Vagina (tissue), 2 donors: ENCODE measurements at places on chromosomes 13 and 19.
A peak's percentile ranks its signal among the peaks of the same experiment; 100 is the strongest.

DNA sequence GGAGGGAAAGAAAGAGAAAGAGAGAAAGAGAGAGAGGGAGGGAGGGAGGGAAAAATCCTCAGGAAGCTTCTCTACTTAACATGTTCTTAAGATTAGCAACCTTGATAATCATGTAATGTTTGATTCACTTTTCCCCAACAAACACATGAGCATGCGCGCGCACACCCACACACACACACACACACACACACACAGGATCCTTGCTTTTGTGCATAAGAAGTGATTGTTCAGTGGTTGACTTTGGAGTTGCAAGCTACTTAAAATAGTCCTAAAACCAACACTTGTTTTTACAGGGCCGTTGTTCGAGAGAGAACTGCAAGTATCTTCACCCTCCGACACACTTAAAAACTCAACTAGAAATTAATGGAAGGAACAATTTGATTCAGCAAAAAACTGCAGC lies 100.0 kb upstream of the RAP2A start:
- H3K4me3 ChIP-seq = no peak overlapping the region
- DNase-seq = no peak
- no peaks in the 10 kb centered on the region for H3K27me3 ChIP-seq
- H3K4me1 ChIP-seq = peaks cover 25% of the 10 kb centered on the region
- peaks cover 5% of the 10 kb centered on the region for H3K36me3 ChIP-seq

- no peaks in the 10 kb centered on the region for H3K27me3 ChIP-seq
- H3K27ac ChIP-seq = peak overlapping the region; percentile 47
Observed at GRCh38 chr19:2923510-2923909, 21.3 kb downstream of the ZNF77 start.

DNA sequence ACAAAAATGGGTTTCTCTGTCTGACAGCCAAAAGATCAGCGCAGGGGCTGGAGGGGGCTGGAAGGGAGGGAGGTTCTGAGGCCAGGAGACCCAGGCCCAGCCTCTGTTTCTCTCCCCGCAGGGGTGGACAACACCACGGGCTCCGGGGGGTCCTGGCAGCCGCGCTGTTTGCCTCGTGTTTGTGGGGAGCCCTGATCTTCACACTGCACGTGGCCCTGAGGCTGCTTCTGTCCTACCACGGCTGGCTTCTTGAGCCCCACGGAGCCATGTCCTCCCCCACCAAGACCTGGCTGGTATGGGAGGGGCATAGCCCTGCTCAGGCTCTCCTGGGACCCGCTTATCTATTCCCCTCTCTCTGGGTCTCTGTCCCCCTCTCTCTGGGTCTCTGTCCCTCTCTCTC lies 9.6 kb downstream of the CPT1C start:
- DNase-seq = no peak
- no peak overlapping the region for H3K27ac ChIP-seq
- no peaks in the 10 kb centered on the region for H3K36me3 ChIP-seq
- no peaks in the 10 kb centered on the region for H3K4me1 ChIP-seq
- no peaks in the 10 kb centered on the region for H3K27me3 ChIP-seq

DNA sequence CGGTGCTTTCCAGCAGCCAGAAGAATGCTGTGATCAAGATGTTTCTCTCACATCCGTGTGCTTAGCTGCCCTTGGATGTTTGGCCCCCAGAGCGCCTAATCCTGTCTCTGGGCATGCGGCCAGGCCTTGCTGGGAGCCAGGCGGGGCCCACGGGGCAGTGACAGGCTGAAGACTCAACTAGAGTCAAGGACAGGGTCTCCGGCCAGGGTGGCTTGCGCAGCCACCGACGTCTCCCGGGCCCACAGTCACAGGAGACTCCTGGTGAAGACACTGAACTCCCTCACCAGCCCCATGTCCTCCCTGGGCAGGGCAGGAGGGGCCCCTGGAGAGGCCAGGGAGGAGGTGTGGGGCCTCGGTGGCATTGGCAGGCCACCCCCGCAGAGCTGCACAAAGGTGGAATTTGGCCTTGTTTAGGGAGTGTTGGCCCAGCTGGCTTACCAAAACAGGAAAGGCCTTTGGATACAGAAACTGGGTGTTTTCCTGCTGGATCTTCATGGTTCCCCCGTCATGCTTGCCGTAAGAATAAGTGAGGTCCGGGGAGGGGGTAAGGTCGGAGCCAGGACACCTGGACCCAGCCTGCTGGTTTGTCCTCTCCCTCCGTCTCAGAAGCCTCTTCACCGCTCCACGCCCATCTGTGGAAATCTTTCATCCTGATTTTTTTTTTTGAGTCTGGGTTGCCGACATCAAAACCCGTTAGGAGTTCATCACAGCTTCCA lies 10.0 kb upstream of the NDUFS7 start:
- peaks cover 49% of the 10 kb centered on the region for H3K36me3 ChIP-seq
- H3K4me1 ChIP-seq = no peaks in the 10 kb centered on the region
- no peak for DNase-seq

- H3K4me1 ChIP-seq = no peaks in the 10 kb centered on the region
- no peak overlapping the region for H3K27ac ChIP-seq
- DNase-seq = no peak
- H3K27me3 ChIP-seq = no peaks in the 10 kb centered on the region
- H3K4me3 ChIP-seq = no peak overlapping the region
Observed at GRCh38 chr19:48452289-48453190, 2.8 kb upstream of the KCNJ14 start.

DNA sequence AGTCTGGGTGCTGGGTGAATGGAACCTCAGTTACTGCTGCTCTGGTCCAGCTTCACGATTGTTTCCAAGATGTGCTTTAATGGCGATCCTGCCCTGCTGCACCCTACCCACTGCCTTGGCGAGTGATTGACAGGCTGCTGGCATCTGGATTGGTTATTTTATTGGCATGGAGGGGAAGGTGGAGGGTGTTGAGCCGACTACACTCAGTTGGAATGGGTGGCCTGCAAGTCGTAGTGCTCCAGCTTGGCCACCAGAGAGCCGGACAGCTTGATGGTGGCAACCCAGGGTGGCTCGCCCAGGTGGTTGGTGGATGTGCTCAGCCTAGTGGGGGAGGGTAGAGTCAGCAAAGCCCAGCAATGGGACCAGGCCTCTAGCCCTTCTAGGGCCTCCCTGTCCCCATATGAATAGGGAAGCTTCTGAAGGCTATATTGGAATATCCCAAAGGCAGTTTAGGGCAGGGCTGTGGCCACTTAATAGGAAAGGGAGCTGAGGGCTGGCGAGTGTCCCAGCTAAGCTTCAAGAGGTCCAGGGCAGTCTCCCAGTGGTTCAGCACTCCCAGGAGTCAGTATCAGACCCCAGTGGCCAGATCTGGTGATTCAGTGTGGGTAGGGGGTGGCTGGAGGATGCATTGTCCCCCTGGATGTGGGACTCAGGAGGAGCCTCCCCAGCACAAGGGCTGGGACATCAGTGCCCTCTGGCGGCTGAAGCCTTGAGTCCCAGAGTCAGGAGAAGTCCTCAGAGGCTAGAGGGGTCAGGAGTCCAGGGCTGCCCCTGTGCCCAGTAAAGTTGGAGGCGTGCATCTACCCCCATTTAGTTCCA lies 3.4 kb downstream of the GGN start:
- no peak overlapping the region for H3K4me3 ChIP-seq
- H3K36me3 ChIP-seq = peaks cover 49% of the 10 kb centered on the region
- H3K4me1 ChIP-seq = peaks cover 36% of the 10 kb centered on the region
- H3K27ac ChIP-seq = no peak overlapping the region
- H3K27me3 ChIP-seq = no peaks in the 10 kb centered on the region
- no peak for DNase-seq

- no peak overlapping the region for H3K27ac ChIP-seq
- no peak overlapping the region for H3K4me3 ChIP-seq
- no peaks in the 10 kb centered on the region for H3K27me3 ChIP-seq
- no peak for DNase-seq
- no peaks in the 10 kb centered on the region for H3K36me3 ChIP-seq
Observed at GRCh38 chr13:106100171-106100919, 435.1 kb downstream of the EFNB2 start.

DNA sequence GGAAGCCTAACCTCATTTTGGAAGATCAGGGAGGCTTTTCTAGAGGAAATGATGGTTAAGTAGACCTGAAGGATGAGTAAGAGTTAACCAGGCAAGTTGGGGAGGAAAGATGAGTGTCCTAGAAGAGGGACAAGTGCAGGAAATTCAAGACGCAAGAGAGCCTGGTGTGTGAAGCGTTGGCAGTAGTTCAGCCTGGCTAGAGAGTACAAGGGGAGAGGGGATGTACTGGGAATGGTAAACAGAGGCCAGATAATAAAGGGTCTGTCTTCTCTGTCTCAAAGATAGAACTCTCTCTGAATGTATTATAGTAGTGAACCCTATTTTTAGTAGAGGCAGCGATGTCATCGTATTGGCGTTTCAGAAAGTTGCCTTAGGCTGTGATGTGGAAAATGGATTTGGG lies 9.7 kb downstream of the DPY19L3 start:
- no peak for DNase-seq
- H3K27me3 ChIP-seq = no peaks in the 10 kb centered on the region
- peaks cover 19% of the 10 kb centered on the region for H3K36me3 ChIP-seq
- H3K27ac ChIP-seq = no peak overlapping the region
- H3K4me3 ChIP-seq = no peak overlapping the region
- no peaks in the 10 kb centered on the region for H3K4me1 ChIP-seq

DNA sequence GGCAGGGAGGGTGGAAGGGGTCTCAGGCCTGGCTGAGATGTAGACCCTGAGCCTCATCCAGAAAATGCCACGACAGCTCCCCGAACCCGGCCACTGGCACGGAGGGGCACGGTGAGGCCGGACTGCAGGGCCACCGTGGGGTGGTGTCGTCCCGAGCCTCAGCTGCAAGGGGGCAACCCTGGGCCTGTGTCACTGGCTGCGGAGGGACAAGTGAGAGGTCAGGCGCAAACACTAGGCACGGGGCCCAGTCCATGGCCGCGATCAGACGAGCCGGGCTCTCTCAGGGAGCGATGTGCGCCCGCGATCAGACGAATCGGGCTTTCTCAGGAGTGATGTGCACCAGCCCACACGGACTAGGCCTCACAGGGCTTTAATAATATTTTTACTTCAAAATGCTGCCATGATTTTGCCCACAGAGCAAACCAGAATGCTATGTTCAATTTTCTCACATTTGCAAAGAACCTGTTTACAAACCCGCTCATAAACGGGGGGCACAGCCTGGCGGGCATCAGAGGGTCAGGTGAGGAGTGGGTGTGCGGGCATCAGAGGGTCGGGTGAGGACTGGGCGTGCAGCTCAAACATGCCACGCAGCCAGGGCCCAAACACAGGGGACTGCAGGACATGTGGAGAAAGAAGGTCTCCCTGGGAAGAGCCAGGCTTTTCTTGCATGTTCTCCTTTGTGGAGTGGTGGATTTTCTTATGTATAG lies 42.6 kb upstream of the C13orf46 start:
- H3K36me3 ChIP-seq = no peaks in the 10 kb centered on the region
- peaks cover 7% of the 10 kb centered on the region for H3K4me1 ChIP-seq
- no peak overlapping the region for H3K4me3 ChIP-seq

GRCh38 chr13:41854758-41855157 lies 106.2 kb downstream of the VWA8 start:
- no peak for DNase-seq
- no peak overlapping the region for H3K27ac ChIP-seq
- no peaks in the 10 kb centered on the region for H3K27me3 ChIP-seq
- H3K4me1 ChIP-seq = peaks cover 4% of the 10 kb centered on the region

DNA sequence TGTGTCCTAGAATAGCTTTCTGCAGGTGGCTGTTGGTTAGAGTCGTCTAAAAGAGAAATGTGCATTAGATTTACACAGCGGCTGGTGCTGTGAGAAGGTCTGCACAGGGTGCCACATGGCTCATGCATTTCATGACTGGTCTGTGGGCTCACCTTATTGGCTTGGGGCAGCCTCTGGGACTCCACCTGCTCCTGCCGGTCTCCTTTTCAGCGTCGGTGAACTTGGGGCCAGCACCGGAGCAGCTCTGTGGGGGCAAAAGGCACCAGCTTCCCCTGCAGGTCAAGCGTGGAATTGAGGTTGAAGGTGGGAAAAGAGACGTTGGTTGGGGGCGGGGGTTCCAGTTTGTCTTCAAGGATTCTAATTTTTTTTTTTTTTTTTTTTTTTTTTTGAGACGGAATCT lies 3.1 kb upstream of the PNMA8C start:
- no peaks in the 10 kb centered on the region for H3K27me3 ChIP-seq
- no peaks in the 10 kb centered on the region for H3K36me3 ChIP-seq
- DNase-seq = no peak
- peaks cover 10% of the 10 kb centered on the region for H3K4me1 ChIP-seq
- H3K4me3 ChIP-seq = no peak overlapping the region

- H3K4me3 ChIP-seq = no peak overlapping the region
- no peaks in the 10 kb centered on the region for H3K4me1 ChIP-seq
- no peak overlapping the region for H3K27ac ChIP-seq
- H3K27me3 ChIP-seq = no peaks in the 10 kb centered on the region
Observed at GRCh38 chr13:24713022-24713421, 32.8 kb downstream of the ATP12A start.

DNA sequence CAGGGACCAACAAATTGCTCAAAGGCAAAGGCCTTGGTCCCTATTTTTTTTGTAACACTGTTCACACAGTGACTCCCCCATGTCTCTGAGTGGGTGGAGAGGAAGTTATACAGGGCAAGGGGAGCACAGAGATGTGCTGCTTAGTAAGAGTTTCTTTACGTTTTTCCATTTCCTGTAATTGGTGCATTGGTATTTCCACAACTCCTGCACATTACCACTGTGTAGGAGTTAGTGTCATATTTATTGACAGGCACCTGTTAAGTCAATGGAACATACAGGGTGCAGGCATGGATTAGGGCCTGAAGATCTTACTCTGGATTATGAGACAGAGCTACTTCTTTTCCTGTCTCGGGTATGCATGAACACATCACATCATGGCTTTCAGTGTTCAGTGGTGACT lies 45.2 kb downstream of the SOX21 start:
- H3K4me3 ChIP-seq = no peak overlapping the region
- H3K36me3 ChIP-seq = no peaks in the 10 kb centered on the region
- H3K27me3 ChIP-seq = no peaks in the 10 kb centered on the region
- no peak overlapping the region for H3K27ac ChIP-seq
- DNase-seq = no peak

DNA sequence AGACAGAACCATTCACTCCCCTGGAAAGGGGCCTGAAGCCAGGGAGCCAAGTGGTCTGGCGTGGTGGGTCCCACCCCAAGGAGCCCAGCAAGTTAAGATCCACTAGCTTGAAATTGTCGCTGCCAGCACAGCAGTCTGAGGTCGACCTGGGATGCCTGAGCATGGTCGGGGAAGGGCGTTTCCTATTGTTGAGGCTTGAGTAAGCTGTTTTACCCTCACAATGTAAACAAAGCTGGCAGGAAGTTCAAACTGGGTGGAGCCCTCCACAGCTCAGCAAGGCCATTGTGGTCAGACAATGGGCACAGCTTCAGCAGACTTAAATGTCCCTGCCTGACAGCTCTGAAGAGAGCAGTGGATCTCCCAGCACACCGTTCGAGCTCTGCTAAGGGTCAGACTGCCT lies 195.6 kb upstream of the DACH1 start:
- no peak for DNase-seq
- no peak overlapping the region for H3K27ac ChIP-seq
- no peaks in the 10 kb centered on the region for H3K36me3 ChIP-seq
- H3K4me3 ChIP-seq = no peak overlapping the region
